ENCODE measurements at places on chromosomes 7 and 10. TPM values are rescaled to one million over a fixed set of nuclear protein-coding genes. Genes with fewer than 3 reads are reported as not detected.

The SBDS gene
- 66.2 TPM for polyA plus RNA-seq

The TMEM26 gene
- polyA plus RNA-seq = 1.2 TPM

The CFAP43 gene
- polyA plus RNA-seq = 1.9 TPM

The CPSF4 gene
- polyA plus RNA-seq = 59.8 TPM

The ITGA8 gene
- 1.9 TPM for polyA plus RNA-seq

The SHOC2 gene
- polyA plus RNA-seq = 31.3 TPM

The VAX1 gene
- polyA plus RNA-seq = not detected

The CYP2W1 gene
- polyA plus RNA-seq = not detected

The IDI2 gene
- polyA plus RNA-seq = not detected

The KEL gene
- polyA plus RNA-seq = 12.6 TPM

Data from cardiac muscle cell (in vitro differentiated cells and primary cell).